ENCODE measurements at places on chromosomes 2 and 18.

DNA sequence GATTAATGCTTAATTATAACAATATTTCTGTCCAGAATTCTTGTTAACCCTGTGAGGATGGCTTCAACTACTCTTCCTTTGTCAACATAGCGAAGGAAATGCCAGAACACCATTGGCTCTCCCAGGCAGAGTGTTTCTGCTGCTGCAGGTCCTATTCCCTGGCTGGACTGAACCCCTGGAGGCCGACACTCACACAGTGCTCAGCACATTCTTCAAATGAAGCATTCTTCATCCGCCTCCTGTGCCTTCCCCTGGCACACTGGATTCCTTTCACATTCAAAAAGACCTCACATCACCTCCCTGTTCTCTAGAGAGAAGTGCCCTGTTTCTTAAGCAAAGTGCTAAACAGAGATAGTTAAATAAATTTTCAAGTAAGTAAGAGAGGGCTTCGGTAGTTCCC, 187.3 kb upstream of the MSH6 start:
- no peak for DNase-seq

GRCh38 chr18:6482198-6482977, 67.7 kb upstream of the L3MBTL4 start:
- peak; percentile 48 for DNase-seq

DNA sequence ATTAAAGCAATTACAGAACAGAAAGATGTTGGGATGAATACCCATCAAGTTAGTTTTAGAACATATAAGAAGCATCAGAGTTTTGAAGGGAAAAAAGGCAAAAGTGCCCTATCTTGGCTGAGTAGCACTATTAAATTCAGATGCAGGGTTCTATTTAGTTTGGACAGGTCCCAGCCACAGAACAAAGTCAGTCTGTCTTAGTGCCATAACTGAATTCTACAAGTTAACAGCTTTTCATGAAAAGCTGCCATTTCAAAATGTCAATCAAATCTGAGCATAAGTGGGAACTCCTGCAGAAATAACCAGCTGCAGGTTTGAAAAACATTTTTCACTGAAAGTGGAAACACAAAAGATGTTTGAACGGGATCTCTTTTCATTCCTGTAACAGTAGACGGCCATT, 160.4 kb downstream of the SRBD1 start:
- DNase-seq = no peak

- DNase-seq = peak; percentile 5
Measured at GRCh38 chr2:18883616-18884456, 294.5 kb upstream of the NT5C1B start.

GRCh38 chr18:47149457-47150028, 757 bp downstream of the HDHD2 start:
- peak; percentile 32 for DNase-seq

GRCh38 chr2:216504376-216504762, 5.7 kb downstream of the RPL37A start:
- no peak for DNase-seq

- DNase-seq = peak; percentile 67
Measured at GRCh38 chr2:19474128-19474527, 115.7 kb upstream of the OSR1 start.

GRCh38 chr2:39991298-39991697, 212.2 kb upstream of the THUMPD2 start:
- DNase-seq = no peak

GRCh38 chr18:56083523-56084287, 495.7 kb upstream of the TCF4 start:
- no peak for DNase-seq

DNA sequence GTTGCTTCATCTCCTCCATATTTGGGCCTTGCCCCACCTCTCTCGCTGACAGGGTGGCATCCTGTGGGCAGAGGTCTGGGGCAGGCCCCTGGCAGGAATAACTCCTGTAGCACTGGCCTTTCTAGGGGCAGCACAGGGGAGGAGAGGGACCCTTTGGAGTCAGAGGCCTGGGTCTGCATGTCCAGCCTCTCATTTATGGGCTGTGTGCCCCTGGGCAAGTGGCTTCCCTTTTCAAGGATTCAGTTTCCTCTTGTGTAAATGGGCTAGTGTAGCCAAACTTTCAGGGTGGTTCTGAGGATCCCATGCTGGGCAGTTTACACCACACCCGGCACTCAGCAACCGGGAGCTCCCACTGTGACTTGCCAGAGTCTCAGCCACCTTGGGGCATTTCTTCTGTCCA, 23.4 kb downstream of the ADRA2B start:
- DNase-seq = no peak

DNA sequence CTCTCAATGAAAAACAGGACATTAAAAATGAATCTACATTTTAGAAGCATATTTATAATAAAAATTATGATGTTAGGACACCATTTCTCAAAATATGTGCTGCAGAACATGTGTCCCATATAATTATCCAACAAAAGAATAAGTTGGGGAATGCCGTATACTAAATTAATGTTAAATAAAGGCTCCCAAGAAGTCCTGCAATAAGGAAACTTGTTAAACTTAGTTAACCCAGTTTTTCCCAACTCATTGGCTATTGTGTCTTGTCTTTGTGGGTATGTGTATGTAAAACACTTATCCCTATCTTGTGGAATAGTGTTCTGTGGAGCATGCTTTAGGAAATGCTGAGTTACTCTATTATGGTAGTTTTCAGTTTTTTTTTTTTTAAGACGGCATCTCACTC, 25.6 kb upstream of the GTF2A1L start:
- DNase-seq = no peak

DNA sequence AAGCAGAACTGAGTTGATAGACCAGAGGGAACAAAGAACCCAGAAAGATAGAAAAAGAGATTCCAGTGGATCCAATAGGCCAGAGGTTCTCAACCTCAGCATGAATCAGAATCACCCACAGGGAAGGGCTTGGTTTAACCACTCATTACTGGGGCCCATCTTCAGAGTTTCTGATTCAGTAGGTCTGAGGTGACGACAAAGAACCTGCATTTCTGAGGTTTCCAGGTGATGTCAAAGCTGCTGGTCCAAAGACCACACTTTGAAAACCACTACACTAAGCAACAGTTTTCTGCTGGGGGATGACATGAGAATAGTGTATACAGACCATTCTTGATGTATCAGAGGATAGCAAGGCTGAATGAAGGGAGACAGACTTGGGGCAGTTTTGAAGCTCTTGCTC, 296.9 kb upstream of the STON1 start:
- no peak for DNase-seq

DNA sequence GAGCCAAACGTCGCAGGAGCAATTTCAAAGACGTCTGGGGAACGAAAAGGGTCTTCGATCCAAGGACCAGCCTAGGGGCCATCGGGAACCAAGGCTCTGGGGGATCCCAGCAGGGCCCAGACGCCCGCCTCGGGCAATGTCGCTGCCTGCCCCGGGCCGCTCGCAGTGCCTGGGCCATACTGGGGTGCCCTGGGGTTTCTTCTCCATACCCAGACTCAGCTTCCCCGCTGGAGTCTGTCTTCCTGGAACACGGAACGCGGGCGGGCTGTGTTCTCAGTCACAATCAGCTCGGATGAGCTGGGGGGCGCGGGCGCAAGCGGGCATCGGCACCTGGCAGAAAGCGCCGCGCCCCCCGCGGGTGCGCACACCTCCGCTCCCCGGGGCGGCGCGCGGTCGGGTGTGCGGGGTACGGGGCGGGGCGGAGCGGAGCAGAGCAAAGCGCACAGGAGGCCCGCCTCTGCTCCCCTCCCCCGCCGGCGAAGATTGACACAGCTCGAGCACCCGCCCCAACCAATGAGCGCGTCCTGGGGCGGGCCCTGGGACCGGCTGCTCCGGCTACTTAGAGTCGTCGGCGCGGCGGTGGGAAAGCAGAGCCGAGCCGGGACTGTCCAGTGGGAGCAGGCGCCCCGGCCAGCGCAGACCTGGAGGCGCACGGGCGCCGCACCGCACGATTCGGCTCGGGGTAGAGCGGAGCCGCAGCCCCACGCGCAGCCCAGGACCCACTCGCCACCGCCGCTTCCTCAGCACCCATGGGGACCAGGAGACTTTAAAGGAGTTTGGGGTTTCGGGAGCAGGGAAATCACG, at the start of gene LRATD1:
Gene LRATD1, plus strand, starts transcription at position 585 of the 804 bp plus-strand sequence. CDS start 1,263 bp downstream, outside the sequence.
- DNase-seq = peak; percentile 35

GRCh38 chr2:71341645-71342044, 10.1 kb downstream of the ZNF638 start:
- DNase-seq = no peak

- no peak for DNase-seq
Measured at GRCh38 chr2:70870790-70871189, 35.2 kb upstream of the CD207 start.

DNA sequence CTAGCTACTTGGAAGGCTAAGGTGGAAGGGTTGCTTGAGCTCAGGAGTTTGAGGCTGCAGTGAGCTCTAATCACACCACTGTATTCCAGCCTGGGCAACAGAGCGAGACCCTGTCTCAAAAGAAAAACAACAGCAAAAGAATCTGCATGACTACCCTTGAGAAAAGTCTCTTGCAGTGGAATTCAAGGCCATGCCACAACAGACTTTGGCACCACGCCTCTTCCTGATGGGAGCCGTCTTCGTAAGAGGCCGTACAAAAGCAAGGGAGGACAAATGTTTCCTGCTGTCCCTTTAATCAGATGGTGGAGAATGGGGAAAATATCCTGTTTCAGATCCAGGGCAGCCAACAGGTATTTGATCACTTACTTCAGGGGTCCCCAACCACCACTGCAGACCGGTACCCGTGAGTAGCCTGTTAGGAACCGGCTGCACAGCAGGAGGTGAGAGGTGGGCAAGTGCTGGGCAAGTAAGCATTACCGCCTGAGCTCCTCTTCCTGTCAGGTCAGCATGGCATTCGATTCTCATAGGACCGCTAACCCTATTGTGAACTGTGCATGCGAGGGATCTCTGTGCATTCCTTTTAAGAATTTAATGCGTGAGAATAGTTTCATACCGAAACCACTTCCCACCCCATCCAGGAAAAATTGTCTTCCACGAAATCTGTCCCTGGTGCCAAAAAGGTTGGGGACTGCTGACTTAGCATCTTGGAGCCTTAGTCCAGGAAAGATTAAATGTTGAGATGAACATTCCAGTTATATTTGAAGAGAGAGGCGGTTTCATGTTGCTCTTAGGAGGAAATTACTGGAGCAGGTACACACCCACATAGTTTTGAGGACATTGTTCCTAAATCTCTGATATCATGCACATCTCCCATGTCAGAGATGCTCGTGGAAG, 94.4 kb upstream of the XPO1 start:
- DNase-seq = no peak

DNA sequence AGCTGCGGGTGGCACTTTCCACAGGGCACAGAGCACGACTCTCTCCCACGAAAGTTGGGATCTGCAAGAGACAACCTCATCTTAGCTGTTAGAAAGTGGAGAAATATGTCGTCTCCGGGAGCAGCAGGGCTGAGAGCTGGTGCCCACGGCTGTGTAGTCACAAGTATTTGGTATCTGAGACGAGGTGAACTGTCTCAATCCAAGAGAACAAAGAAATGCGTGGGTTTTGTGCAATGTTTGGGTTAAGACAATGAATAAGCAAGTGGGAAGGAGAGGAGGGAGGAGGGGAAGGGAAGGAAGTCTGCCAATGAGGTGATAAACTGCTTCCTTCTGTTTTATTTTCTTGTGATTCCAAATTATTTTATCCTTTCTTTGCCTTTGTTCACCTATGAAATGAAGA, 18.0 kb downstream of the DYTN start:
- peak; percentile 42 for DNase-seq

GRCh38 chr2:222357930-222358329, 59.1 kb upstream of the PAX3 start:
- no peak for DNase-seq

- no peak for DNase-seq
Measured at GRCh38 chr2:51705417-51705816, 673.5 kb upstream of the NRXN1 start.

GRCh38 chr2:156852681-156853080, 404.8 kb upstream of the GALNT5 start:
- DNase-seq = no peak

DNA sequence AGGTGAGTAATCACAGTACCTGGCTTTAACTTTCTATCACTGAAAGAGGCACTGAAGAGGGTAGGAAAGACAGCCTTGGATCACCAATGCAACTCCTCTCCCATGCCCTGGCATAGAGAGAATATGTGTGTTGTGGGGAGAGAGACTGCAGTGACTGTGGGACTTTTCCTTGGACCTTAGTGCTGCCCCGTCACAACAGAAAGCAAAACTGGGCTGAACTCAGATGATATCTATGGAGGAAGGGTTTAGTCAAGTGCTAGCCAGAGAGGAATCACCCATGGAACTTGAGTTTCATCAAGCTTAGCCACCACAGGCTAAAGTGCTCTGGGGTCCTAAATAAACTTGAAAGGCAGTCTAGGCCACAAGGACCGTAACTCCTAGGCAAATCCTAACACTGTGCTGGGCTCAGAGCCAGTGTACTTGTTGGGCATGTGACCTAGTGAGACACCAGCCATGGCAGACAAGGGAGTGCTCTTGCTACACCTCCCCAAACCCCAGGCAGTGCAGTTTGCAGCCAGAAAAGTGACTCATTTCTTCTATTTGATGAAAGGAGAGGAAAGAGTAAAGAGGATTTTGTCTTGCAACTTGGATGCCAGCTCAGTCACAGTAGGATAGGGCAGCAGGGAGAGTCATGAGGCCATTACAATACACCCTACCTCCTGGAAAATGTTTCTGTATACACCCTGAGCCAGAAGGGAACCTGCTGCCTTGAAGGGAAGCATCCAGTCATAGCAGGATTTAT, 105.8 kb upstream of the SPOPL start:
- DNase-seq = peak; percentile 2

GRCh38 chr18:3350566-3351527, 88.9 kb downstream of the MYL12B start:
- DNase-seq = no peak

DNA sequence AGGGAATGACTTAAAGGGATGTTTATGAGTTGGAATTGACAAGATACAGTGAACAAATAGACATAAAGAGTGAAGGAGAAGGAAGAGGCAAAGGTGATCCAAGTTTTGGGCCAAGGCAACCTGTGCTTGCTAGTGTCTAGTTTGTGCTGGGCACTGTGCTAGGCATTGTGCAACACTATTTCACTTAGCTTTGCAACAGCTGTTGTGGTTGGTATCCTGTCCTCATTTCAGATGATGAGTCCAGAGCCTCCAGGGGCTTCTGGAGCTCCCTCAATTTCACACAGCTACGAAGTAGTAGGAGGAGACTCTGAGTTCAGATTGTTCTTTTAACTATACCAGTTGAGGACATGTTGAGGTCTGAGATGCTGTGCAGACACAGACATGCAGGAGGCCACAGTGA, 18.1 kb upstream of the LOXHD1 start:
- DNase-seq = no peak
